Right renal pelvis (tissue), 4 donors: ENCODE measurements at places on chromosomes 13 and 19.

DNA sequence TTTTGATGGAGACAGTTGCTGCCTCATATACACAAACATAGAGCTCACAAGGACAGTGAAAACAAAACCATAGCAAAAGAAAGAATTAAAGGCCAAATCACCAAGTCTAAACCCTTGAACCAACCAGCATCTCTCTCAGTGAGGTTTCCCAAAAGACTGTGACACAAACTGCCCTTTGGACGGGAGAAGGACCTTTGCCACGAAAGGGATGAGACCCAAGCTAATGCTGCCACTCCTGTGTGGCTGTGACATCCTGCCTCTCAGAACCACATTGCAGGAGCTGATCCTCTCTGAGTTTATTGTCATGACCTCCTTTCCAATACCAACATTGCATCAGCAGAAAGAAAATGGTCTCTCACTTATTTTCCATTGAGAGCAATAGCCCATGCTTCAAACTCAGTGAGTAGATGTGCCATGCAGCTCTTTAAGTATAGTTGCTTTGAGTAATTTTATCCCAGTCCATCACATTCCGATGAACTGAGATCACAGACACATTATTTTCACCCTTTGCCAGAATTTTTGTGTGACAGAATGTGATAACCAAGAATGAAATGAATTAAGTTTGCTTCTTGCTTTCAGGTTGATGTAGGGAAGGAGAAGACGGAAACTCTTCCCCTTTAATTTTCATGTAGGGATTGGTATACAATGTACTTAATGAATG is 133.5 kb upstream of the IRS2 start:
- no peak for DNase-seq

DNA sequence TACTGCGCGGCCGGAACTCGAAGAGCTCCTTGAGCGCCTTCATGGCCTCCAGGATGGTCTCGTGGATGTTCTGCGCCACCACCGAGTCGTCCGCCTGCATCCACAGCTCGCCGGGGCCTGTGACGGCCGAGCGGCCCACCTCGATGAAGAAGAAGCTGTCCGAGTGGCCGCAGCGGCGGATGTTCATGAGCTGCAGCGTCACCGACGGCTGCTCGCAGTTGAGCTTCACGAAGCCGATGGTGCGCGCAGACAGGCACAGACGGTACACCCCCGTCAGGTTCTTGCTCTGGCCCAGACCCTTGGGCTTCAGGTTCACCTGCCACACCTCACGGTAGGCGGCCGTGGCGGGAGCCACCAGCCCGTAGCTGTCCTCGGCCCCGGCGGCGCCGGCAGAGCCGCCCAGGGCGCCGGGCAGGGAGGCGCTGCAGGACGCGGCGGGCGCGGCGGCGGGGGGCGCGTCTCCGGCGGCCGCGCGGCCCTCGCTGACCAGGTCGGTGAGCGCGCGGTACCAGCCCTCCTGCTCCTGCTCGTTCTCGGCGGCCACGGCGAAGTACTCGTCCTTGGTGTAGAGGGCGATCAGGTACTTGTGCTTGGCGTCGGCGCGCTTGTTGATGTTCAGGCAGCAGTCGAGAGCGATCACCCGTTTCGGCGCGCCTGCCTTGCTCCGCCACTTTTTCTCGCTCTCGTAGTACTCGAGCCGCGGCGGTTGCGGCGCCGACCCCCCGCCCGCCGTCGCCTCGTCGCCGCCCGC is 1.1 kb downstream of the IRS2 start:
- DNase-seq, result no peak

- DNase-seq, result no peak
Observed at GRCh38 chr19:52170863-52171320, 529 bp downstream of the ZNF836 start.

GRCh38 chr19:35451338-35452096 is 3.5 kb downstream of the FFAR2 start:
- DNase-seq, result no peak

GRCh38 chr13:38103851-38104250 is 234.3 kb upstream of the TRPC4 start:
- no peak for DNase-seq

- no peak for DNase-seq
Observed at GRCh38 chr13:43030548-43030947, 7.2 kb downstream of the DNAJC15 start.

DNA sequence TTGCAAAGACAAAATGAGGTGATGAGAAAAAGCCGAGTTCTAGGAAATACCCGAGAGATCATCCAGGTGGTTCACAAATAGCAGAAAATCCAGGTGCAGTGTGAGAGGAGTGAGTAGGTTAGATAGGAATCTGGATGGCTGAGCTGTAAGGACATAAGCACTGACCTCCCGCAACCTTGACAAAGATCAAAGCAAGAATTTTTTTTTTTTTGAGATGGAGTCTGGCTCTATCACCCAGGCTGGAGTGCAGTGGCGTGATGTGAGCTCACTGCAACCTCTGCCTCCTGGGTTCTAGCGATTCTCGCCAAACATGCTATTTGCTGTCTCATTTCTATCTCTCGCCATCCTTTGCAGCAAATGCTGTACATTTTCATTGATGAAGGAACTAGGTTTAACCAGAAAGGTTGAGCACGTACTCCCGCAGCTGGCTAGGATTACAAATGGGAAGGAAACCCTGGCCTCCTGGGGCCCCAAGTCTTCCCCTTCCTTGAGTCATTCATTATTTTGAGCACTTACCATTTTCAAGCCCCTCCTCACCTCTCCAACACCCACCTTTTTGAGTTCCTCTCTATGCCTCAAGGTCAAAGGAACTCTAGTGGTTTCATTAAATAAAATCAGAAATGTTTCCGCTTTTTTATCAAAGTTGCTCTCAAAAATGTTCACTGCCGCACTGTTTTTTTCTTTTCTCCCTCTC is 38.8 kb downstream of the NLRP12 start:
- no peak for DNase-seq

DNA sequence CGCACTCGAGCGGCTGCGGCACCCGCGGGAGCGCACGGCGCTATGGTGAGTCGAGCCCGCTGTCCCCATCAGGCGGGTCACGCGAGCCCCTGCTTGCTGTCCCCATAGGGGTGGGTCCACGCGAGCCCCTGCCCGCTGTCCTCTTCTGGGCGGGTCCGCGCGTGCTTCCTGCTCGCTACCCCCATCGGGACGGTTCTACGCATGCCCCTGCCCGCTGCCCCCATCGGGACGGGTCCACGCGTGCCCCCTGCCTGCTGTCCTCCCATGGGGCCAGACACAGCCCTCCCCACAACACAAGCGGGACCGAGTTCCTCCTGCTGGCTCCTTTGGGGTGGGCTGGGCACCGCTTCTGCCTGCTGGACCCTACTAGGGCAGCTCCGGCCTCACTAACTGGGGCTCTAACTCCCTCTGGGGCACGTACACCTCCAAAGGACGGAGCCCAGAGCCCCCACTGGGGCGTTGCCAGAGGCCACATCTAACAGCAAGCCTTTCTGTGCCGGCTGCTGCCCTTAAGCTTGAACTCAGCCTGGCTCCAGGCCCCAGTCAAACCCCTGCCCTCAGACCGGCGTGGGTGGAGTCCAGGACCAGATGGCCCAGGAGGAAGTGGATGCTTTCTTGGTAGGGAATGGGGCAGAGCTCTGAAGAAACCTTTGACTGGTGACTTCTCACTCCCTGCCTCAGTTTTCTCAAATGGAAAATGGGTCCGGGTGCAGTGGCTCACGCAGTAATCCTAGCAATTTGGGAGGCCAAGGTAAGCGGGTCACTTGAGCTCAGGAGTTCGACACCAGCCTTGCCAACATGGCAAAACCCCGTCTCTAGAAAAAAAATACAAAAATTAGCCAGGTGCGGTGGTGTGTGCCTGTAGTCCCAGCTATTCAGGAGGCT is 722 bp downstream of the COLGALT1 start:
- no peak for DNase-seq

- DNase-seq, result no peak
Observed at GRCh38 chr13:44730099-44730498, 154.0 kb upstream of the TSC22D1 start.

DNA sequence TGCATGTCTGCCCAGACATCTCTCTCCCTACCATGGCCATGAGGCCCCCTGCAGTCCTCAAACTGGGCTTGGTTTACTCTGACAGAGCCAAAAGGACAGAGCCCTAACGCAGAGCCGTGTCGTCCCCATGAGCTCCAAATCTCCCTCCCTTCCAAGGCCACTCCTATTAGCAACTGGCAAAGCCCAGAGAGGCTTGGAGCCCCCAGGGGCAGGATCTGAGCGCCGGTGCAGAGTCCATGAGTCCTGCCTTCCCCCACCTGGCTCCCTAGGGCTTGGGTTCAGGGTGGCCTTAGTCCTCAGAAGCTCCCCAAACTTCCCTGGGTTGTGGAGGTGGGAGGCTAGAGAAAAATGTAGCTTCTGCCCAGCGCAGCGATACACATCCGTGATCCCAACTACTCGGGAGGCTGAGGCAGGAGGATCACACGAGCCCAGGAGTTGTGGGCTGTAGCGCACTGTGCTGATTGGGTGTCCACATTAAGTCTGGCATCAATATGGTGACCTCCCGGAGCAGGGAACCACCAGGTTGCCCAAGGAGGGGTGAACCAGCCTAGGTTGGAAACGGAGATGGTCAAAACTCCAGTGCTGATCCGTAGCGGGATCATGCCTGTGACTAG is 7.4 kb upstream of the PGPEP1 start:
- no peak for DNase-seq

DNA sequence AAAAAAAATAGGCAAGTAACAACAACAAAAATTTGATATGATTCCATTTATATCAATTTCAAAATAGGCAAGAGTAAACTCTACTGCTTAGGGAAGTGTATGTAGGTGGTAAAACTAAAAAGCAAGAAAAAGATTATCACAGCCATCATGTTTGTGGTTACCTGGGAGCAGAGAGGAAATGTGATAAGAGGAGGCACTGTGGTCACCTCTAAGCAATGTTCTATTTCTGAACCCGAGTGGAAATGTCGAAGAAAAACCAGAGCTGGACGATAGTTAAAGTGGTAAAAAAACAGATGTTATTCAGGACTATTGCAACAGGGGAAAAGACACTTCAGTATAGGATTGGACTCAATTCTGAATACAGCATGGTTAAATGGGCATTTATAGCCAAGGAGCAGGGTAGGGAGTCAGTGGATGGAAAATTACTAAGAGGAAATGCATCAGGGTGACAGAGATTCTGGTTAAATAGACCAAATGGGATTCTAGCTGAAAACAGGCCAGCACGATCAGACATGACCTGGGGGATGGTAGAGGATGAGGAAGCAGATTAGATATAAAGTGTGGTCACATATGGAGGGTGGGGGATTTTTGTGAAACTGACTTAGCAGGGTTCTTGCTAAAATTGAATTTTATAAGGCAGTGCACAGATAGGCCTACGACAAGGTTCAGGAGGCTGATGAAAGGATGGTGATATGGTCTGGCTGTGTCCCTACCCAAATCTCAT is 6.0 kb upstream of the TEX30 start:
- DNase-seq, result no peak

GRCh38 chr13:79463604-79464003 is 17.4 kb upstream of the NDFIP2 start:
- DNase-seq, result no peak

DNA sequence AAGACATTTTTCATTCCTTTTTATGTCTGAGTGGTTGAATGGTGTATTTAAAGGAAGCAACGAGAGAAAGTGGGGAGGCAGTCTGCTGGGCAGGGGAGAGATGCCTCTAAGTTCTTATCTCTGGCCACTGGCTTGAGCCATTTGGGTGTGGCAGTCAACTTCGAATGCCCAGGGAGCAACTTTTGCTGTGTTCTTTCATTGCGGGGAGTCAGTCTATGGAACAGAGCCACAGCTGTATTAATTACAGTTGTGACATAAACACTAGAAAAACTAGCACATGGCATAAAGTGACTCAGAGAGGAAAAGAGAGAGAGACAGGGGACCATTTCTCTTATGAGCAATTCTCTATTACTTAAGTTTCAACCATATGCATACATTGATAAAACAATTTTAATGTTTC is 40.4 kb upstream of the PDCD5 start:
- no peak for DNase-seq

- DNase-seq, result no peak
Observed at GRCh38 chr13:111636271-111636670, 315.8 kb downstream of the TEX29 start.

DNA sequence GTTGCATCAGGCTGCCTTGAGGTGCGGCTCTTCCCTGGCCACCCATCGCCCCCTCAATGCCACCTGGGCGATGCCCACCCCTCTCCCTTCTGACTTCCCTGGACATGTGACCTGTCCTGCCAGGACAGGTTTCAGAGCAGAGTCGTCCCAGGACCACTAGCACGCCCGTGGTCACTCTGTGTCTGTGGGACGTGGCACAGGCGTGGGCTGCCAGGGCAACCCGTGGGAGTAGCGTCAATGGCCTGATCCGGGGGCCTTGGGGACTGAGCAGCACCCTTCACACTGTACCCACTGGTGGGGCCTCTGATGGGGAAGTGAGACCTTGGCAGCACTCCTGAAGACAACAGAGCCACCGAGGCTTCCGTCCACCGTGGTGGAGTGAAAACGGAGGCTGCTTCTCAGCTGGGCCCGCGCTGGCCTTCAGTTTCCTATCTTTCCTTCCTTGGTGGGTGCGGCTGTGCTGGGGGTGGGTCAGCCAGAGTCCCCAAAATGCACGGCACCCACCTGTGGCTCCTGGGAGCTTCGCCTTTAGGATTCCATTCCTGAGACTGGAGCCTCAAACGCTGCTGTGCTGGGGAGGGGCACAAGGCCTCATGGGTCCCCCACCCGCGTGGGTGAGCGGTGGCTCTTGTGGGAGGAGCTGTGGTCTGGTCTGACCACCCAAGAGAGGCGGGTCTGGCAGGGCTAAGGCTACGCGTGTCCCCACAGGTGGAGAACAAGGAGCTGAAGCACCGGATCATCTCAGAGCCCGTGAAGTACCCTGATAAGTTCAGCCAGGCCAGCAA is 26.7 kb upstream of the TMEM255B start:
- DNase-seq, result no peak

- no peak for DNase-seq
Observed at GRCh38 chr19:912181-913079, 589 bp downstream of the R3HDM4 start.

GRCh38 chr13:91356919-91357612 is 9.6 kb downstream of the MIR17HG start:
- DNase-seq, result no peak

- no peak for DNase-seq
Observed at GRCh38 chr19:38550376-38550775, 67.4 kb downstream of the MAP4K1 start.

GRCh38 chr19:7795555-7796161 is 32.6 kb downstream of the CLEC4M start:
- DNase-seq, result no peak

DNA sequence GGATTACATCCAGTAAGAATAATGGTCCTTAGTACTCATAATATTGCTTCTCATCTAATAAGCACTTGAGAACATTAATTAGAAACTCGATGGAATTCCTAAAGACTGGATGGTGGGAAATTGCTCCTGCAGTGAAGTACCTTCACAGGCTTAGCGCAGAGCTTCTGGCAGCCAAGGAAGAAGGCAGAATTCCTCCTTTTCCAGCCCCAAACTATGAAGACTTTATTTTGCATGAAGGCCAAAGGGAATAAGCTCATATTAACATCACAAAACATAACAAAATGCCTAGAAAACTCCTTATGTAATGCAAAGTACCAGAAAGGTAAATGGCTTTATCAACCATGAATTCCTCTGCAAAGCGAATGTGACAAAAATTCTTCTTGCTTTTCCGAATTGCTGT is 336.1 kb downstream of the DNAJC15 start:
- DNase-seq, result no peak

- no peak for DNase-seq
Observed at GRCh38 chr19:30221176-30221575, 151.0 kb upstream of the ZNF536 start.
